ENCODE measurements at places on chromosomes 3 and 15. TPM values are rescaled to one million over a fixed set of nuclear protein-coding genes. Genes with fewer than 3 reads are reported as not detected.
A peak's percentile ranks its signal among the peaks of the same experiment; 100 is the strongest.

DNA sequence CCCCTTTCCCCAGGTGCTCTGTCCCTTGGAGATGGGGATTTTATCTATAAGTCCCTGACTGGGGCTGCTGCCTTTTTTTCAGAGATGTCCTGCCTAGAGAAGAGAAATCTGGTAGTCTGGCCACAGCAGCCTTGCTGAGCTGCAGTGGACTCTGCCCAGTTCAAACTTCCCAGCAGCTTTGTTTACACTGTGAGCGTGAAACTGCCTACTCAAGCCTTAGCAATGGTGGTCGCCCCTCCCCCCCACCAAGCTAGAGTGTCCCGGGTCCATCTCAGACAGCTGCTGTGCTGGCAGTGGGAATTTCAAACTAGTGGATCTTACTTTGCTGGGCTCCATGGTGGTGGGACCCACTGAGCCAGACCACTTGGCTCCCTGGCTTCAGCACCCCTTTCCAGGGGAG lies 38.9 kb downstream of the TMEM266 start:
- no peak for DNase-seq

GRCh38 chr15:62164396-62165103 lies 535 bp downstream of the C2CD4B start:
- no peak for DNase-seq

DNA sequence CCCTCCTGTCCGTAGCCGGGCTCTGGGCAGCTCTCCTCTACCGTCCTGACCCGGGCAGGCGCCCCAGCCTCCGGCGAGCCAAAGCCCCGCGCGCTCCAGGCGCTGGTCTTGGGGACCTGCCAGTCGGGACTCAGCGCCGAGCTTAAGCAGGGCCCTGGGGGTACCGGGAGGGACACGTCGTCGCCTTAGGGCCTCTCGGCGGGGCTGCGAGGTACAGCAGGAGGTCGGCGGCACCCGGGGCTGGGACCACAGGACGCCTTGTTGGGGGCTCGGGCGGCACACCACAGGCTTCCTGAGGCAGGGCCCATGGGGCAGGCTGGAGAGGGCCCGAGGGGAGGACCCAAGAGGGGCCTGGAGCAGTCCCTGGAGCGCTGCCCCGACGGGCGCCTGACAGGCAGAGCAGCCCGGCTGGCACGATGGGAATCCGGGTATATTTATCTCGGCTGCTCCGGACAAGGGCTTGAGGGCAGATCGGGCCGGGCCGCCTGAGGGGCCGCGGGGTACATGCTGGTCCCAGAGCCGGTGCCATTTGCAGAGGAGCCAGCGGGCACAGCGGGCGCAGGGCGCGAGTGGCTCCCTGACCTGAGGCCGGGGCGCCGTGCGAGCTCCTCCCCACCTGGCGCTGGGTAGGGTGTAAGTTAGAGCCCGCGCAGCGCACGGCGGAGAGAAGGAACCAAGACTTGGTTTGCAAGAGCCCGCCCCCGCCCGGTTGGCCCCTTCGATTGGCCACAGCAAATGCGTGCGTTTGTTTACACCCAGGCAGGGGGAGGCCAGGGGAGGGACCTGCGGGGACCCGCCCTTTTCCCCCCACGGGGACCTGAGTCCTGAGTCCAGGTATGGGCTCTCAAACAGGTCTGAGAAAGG lies 574 bp downstream of the SLC38A3 start:
- DNase-seq, result no peak

DNA sequence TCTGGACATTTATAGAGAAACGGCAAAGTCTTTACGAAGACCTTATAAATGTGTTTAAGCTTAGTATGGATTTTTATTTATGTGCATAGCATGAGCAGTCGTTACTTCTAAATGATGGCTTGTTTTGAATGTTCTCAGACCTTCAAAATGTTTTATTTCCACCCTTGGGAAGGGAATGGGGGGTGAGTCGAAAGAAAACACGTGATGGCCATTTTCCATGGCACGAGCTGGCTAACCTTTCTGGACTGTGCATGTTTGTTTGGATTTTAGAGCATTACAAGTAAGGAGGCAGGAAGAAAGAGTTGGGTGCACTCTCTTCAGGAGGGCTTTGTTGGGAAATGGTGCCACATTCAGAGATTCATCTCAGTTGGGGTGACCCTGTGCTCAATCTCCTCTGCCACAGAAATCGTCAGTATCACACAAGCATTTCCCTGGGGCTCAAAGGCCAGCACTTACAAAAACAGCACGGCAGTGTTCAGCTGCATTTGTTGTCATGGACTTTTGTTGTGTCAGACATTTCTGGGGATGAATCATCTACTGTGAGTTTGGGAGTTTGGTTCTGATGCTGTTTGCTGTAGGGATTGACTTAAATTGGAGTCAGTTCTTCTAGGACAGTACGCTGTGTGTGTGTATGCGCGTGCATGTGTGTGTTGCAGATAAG lies 52.3 kb upstream of the ADAMTS9 start:
- DNase-seq, result no peak

DNA sequence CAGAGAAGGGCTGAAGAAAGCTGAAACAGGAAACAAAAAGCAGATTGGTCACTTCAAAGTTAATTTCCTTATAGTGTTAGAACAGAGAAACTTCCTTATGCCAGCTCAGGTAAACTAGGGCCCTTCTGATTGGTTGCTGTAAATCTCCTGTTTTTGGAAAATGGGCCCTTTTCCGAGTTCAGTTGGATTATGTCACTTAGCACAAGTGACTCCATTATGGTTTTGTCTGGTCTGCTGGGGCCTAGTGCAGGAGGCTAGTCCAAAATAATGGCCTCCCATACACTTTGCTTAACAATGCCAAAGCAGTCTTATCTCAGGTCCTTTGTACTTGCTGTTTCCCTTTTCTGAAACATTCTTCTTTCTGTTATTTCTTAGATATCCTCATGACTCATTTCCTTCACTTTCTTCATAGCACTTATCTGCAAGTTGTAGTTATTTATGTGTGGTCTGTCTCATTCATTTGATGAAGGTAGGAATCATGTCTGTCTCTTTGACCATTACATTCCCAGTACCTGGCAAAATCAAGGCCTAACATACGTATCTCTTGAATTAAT lies 7.7 kb upstream of the DCP1A start:
- no peak for DNase-seq

- DNase-seq, result no peak
Observed at GRCh38 chr3:153853163-153853562, 268.0 kb upstream of the ARHGEF26 start.

GRCh38 chr3:59609657-59610348 lies 560.0 kb upstream of the CFAP20DC start:
- DNase-seq, result peak; percentile 47

DNA sequence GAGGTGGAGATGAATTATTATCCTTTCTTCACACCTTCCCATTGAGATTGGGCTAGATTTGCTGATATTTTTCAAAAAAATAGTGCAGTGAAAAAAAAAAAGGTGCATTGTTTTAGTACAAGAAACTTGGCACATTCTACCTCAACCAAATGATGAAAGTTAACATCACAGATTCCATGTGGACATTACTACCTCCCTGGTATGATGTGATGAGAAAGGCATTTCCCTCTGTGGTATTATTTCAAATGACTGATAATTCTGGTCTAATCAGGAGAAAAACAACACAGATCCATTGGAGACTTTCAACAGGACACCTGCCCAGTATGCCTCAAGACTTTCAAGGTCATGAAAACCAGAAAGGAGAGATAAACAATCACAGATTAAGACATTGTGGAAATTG lies 313.4 kb downstream of the BCHE start:
- DNase-seq, result no peak

- no peak for DNase-seq
Observed at GRCh38 chr15:95024351-95024750, 793.0 kb downstream of the MCTP2 start.

GRCh38 chr15:48604567-48604966 lies 40.9 kb downstream of the FBN1 start:
- DNase-seq, result no peak

DNA sequence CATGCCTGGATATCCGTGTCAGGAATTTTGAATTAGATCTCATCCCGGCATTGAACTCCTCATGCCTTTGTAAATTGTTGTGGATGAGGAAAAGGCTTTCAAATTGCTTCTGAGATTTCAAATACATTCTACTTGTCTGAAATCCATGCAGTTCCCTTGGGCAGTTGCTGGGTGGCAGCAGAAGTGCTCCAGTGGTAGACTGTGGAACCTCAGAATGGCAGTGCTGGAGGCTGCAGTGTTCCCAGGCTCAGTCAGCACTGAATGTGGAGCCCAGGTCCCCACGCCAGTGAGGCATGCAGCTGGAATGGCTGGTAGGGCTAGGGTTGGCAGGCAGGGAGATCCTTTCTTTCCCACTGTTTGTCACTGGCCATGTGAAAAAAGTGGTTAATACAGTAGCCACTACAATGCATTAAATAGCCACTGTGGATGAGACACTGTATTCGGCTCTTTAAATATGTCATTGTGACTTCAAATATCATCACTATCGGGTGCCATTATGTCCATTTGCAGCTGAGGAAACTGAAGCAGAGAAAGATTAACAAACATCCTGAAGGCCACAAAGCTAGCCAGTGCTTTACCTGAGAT lies 98.6 kb downstream of the TPRG1 start:
- no peak for DNase-seq

DNA sequence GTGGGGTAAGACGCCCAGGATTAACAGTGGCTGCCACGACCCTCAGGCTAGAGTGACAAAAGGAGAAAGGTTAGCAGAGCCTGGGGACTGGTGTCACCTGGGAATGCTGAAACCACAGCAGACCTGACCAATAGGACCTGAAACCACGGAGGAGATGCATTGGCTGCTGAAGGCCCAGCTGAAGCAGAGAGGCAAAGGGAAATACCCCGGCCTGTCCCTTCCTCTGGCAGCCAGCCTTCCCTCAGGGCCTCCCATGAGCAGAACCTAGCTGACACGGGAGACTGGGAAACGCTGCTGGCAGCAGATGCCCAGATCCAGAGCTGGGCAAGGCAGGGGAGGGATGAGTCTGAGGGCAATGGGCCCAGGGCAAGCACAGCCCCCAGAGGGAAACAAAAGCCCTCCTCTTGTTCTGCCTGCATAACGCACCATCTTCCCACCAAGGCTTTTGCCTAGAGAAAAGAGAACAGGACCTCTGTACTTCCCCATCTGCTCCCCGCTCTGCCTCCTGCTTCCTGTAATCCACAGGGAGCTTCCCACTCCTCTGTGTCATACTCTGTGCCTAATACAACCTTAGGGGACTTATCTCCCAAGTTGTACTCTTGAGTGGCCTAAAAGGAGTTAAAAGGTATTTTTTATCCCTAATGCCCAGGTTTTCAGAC lies 216.2 kb downstream of the ABHD5 start:
- DNase-seq, result no peak

GRCh38 chr3:140007911-140008869 lies 73.2 kb downstream of the CLSTN2 start:
- no peak for DNase-seq

DNA sequence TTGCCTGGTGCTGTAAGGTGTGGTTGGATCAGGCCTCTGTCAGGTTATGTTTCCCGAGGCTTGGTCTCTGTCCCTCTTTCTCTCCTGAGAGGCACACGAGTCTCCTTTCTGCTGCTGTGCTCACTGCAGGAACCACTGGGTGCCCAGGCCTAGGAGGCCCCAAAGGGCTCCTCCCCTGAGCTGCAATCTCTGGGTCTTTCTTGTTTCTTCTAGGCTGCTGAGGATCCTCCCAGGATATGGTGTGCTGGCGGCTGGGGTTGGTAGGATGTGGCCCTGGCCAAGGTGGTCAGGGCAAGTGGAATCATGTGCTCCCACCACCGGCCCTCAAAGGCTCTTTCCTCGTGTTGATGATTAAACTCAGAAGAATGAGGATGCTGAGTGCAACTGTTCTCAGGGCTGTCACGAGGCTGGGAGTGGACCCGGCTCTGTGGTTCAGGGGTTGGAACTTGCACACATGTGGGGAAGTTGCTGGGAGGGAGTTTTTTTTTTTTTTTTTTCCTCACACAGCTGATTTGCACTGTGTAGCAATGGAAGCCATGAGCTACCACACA lies 43.6 kb upstream of the CTSH start:
- DNase-seq, result peak; percentile 24

GRCh38 chr3:141421186-141421585 lies 52.9 kb downstream of the ZBTB38 start:
- no peak for DNase-seq

GRCh38 chr15:82688691-82689090 lies 21.0 kb downstream of the AP3B2 start:
- DNase-seq, result no peak

- DNase-seq, result no peak
Observed at GRCh38 chr3:63442918-63443317, 164.8 kb downstream of the SYNPR start.

GRCh38 chr15:100335335-100335999 lies 6.3 kb downstream of the ADAMTS17 start:
- no peak for DNase-seq

GRCh38 chr15:79938143-79938542 lies 32.9 kb downstream of the BCL2A1 start:
- DNase-seq, result no peak

DNA sequence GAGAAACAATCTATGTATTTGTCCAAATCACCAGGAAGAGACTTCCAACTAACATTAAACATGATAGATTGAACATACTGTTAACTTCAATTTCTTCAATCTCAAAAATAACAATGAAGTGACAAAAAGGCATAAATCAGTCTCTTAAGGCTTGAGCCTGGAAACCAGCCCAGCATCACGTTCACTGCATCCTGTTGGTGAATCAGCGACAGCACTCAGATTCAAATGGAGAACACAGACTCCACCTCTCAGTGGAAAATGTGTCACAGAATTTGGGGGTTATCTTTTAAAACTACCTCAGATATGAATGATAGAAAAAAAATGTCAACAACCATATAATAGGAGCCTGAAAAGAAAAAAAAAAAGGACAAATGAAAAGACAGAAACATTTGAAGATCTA lies 212.0 kb downstream of the MINAR1 start:
- DNase-seq, result no peak

GRCh38 chr15:57806003-57806402 lies 99.5 kb downstream of the POLR2M start:
- no peak for DNase-seq

DNA sequence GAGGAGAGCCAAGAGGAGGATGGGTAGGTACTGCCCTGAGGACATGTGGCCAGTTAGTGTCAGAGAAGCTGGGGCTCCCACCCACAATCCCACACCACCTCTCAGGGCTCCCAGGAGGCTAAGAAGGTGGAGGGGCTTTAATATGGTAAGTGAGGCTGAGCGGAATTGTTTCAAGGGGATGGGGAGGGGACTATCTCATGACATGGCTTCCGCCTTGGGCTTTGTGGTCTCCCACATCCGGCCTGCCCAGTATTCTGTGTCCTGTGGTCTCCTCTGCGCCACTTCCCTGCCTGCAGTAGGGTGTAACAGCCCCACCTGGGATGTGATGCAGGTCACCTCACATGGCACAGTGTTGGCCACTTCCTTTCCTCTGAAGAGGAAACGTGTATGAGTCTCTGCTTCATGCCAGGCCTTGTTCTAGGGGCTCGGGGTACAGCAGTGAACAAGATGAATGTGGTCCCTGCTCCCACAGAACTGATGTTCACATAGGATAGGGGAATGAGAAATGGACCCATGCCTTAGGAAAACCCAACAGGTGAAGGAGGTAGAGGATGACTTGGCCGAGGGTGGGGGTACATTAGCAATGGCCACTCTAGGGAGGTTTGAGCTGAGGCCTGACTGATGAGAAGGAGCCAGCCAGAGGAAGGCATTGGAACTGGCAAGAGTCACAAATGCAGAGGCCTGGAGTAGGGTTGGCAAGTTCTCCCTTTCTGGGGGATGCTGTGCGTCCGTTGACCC lies 3.2 kb downstream of the NEIL1 start:
- DNase-seq, result no peak

GNAT1 gene
- total RNA-seq, result 0.20 TPM

RPL15 gene
- 2,171 TPM for total RNA-seq

PDCD10 gene
- total RNA-seq, result 54.1 TPM

CHRM5 gene
- not detected for total RNA-seq

ADGRG7 gene
- 0.10 TPM for total RNA-seq

TLR9 gene
- total RNA-seq, result not detected

SCAANT1 gene
- not detected for total RNA-seq

STAB1 gene
- 42.4 TPM for total RNA-seq

PRTG gene
- total RNA-seq, result 1.5 TPM

FETUB gene
- 0.49 TPM for total RNA-seq

Measured in skin of body (tissue), 3 donors.